ENCODE measurements at places on chromosomes 3 and 15.

- DNase-seq, result peak; percentile 42
Measured at GRCh38 chr15:77641999-77642398, 9.3 kb upstream of the LINGO1 start.

- DNase-seq, result no peak
Measured at GRCh38 chr3:168325684-168326083, 230.0 kb upstream of the GOLIM4 start.

- DNase-seq, result no peak
Measured at GRCh38 chr15:56963126-56963525, 44.7 kb downstream of the TCF12 start.

DNA sequence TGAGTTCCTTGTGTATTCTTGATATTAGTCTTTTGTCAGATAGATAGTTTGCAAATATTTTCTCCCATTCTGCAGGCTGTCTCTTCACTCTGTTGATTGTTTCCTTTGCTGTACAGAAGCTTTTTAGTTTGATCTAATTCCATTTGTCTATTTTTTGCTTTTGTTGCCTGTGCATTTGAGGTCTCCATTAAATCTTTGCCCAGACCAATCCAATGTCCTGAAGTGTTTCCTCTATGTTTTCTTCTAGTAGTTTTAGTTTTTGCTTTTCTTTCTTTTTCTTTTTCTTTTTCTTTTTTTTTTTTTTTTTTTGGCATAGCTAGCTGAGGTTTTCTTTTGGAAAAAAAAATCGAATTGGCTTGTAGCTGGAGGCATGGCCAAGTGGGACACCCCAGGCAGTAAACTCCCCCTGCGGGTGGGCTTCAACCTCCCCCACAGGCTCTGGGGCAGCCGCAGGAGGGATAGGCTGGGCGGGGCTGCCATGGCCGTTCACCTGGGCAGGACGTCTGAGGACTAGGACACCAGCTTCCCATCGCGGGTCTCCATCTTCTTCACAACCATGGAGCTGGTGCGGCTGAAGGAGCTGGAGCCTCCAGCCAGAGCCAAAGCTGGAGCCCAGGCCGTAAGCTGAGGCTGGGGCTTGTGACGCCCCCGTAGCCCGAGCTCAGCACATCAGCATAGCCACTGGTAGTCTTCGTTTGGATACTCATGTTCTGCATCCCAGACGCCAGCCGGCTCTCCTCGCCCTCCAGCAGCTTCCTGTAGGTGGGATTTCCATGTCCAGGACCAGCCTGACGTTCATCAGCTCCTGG is 16.2 kb upstream of the PSTPIP1 start:
- no peak for DNase-seq

GRCh38 chr3:89577637-89578530 is 470.5 kb downstream of the EPHA3 start:
- DNase-seq, result no peak

DNA sequence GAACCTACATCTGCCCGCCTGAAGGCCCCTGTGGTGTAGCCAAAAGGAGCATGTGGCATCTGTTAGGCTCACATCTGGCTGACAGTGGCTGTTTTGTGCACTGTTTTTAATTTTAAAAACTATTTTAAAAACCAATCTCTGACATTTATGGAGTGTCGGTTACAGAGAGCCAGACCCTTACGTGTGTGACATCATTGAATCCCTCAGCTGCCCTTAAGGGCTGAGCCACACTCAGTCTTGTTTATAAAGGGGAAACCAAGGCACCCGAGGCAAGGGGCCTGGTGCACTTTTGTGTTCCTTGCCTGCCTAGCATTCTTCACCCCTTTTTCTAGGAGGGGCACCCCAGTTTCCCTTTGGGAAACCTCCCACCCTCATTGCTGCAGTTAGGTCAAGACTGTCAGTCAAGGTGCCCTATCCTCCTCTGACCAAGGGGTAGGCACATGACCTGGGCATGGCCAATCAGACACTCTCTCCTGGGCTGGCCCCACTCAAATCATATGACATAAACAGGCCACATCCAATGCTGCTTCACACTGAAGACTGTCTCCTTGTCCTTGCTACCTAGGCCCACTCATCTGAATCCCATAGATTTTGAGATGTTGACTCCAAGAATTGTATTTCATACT is 105.3 kb downstream of the LSM3 start:
- no peak for DNase-seq

- peak; percentile 24 for DNase-seq
Measured at GRCh38 chr15:48467801-48468200, 136.6 kb downstream of the DUT start.

All from NCI-H1417 (cell line).